NCI-H1694 (cell line): ENCODE measurements at places on chromosomes 3 and 15.

- no peak for DNase-seq
Observed at GRCh38 chr3:175224051-175224450, 364.9 kb downstream of the NAALADL2 start.

- no peak for DNase-seq
Observed at GRCh38 chr15:36497901-36498300, 81.5 kb upstream of the CDIN1 start.

DNA sequence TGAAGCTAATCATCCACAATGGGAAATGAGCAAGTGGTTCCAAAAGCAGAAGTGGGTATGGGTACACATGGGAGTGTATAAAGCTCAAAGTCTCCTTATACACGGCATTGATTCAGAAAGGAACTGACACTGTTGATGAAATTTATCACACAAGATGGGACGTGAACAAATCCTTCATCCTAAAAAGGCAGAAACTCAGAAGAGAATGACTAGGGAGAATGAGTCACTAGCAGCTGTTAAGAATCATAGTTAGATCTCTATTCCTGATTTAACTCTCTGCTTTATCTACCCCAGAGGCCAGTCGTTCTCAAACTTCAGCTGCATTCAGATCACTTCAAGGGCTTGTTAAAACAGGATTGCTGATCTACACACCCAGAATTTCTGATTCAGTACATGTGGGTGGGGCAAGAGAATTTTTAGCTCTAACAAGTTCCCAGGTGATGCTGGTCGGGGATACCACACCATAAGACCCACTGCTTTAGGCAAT lies 97.7 kb upstream of the PHLDB2 start:
- no peak for DNase-seq

GRCh38 chr3:16816048-16816780 lies 68.5 kb upstream of the PLCL2 start:
- no peak for DNase-seq

DNA sequence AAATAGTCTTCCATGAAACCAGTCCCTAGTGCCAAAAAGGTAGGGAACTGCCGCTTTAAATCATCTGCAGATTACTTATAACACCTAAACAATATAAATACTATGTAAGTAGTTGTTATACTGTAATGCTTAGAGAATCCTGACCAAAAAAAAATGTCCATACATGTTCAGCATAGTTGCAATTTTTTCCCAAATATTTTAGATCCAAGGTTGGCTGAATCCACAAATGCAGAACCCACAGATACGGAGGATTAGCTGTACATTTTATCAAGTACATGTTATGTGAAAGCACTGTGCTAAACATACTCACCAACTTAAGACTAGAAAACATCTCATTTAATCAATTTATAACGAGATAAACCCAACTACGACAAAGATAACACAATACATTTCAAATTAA lies 9.3 kb downstream of the MSL2 start:
- no peak for DNase-seq

DNA sequence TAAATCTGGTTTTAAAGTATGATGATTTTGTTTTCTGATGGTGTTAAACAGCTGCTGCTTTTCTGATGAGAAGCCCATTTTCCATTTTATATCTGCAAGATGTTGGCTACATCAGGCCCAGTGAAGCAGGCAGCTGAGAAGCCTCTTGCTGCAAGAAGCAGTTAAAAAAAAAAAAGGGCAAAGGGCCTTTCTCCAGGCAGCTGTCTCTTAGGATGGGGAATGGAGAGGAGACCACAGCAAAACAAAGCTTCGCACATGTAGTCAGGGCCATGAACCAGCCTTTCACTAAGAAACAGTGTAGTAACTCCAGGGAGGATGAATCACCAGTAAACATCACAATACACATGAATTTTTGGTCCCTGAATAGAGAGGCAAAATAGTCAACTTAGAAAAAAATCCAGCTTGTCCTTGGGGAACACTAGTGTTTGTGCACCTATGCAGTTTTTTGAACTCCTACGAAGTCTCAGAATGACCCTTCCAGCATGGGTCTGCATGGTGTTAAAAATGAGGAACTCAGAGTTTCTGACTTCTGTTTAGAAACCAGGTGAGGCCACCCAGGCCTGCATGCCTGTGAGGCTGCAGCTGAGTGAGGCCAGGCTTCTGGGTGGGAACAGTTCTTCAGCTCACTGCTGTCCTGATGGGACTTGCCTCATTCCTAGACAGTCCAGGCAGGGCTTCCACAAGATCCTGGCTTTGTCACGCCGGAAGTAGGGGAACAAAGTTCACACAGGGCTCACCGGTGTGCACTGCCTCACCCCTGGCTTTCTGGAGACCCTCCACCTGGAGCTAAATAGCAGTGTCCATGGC lies 518.7 kb downstream of the MCTP2 start:
- no peak for DNase-seq

GRCh38 chr3:106435899-106436453 lies 567.2 kb upstream of the CBLB start:
- no peak for DNase-seq

GRCh38 chr15:101551696-101552591 lies 62.4 kb upstream of the PCSK6 start:
- no peak for DNase-seq

GRCh38 chr3:27752926-27753325 lies 30.8 kb upstream of the EOMES start:
- DNase-seq, result no peak

GRCh38 chr3:168820810-168821415 lies 725.2 kb upstream of the GOLIM4 start:
- DNase-seq, result no peak

DNA sequence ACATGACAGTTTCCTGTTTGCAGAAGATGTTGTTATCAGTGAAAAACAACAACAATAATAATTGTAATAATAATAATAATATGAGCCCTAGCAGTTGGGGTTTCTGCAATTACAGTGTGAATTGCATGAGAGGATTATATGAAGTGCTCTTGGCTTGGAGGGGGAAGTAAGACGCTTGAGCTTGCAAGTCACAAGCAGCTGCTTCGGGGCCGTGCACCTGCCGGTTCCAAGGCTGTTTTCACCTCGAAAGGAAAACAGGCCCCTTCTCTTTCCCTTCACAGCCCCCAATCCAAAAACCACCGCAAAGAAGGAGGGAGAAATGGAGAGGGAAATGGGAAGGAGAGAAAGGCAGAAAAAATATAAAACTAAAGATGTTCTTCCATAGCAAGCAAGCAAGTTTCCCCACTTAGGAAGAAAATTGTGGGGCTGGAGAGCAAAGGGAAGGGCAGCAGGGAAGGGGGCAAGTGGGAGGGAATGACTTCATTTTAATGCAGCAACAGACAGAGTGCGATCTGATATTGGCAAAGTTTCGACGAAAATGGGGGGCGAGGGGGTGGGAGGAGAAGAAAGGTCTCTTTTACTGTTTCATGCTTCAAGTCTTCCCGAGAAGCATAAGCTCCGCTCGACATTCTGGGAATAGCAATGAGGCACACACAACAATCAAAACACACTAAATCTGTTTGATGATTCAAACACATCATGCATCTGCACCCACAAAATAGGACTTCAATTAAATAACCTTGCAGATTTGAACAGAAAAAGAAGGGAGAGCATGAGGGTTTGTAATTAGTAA lies 284.2 kb upstream of the ATP11B start:
- no peak for DNase-seq

GRCh38 chr3:152232679-152233078 lies 36.0 kb upstream of the MBNL1 start:
- no peak for DNase-seq

GRCh38 chr3:39705351-39705900 lies 104.0 kb upstream of the MYRIP start:
- no peak for DNase-seq

- no peak for DNase-seq
Observed at GRCh38 chr3:153628591-153628990, 466.6 kb downstream of the RAP2B start.

GRCh38 chr3:195757827-195758226 lies 37.0 kb downstream of the MUC20 start:
- DNase-seq, result no peak

DNA sequence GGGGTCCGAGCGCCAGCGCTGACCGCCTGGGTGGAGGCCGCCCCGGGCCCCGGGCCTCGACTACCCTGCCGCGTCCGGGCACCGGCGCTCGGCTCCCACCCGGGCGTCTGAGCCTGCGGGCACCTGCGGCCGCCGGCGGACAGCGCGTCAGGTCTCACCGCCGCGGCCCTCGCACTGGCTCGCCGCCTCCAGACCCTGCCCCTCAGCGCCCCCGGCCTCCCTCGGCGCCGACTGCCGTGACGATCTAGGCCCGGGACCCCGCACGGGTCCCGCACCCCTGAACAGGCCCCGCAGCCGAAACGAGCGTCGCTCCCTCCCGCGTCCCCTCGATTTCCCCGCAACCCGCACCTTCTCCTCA lies 297 bp downstream of the PRC1 start:
- no peak for DNase-seq

GRCh38 chr3:123960781-123961507 lies at the start of gene CCDC14:
TSS of gene CCDC14 (minus strand) at chr3:123961229. CDS start at chr3:123961173, 56 bp downstream.
- peak; percentile 96 for DNase-seq

GRCh38 chr3:195210266-195210973 lies 60.5 kb downstream of the XXYLT1 start:
- peak; percentile 38 for DNase-seq

DNA sequence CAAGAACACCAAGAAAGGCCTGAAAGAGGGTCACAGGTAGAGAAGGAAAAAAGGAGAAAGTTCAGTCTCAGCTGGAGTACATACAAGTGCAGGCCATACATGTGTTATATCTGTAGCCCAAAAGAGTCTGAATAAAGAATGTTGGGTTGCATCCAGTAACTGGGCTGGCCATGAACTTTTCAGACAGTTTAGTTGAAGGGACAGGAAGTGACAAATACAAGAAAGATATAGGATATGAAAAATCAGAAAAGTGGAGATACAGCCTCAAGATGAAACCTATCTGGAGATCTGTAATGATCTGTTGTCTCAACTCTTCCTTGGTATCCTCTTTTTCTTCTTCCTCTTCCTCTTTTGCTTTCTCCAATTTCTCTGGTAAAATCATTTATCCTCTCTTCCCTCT lies 671.7 kb downstream of the MECOM start:
- no peak for DNase-seq

DNA sequence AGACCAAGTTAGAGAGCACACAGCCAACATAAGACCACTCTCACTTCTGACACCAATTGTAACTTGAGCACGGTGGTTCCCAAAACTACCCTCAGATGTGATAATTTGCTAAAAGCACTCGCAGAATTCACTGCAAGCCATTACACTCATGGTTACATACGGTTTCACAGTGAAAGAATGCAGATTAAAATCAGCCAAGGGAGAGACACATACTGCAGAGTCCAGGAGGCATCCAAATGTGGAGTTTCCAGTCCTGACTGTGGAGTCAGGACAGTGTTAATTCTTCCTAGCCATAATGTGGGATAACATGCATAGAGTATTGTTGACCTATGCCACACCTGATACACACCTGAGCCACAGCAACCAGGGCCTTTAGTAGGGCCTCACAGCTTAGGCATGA lies 956.4 kb downstream of the NTRK3 start:
- DNase-seq, result no peak

- no peak for DNase-seq
Observed at GRCh38 chr3:183159333-183159732, 3.2 kb downstream of the LAMP3 start.

GRCh38 chr15:98658831-98659699 lies 10.7 kb downstream of the IGF1R start:
- DNase-seq, result no peak

GRCh38 chr3:58008141-58009025 lies at the start of gene FLNB:
TSS of gene FLNB (plus strand) at chr3:58008422. CDS start at chr3:58008565, 143 bp downstream.
- no peak for DNase-seq

GRCh38 chr3:119831022-119831421 lies 49.1 kb downstream of the NR1I2 start:
- DNase-seq, result no peak

DNA sequence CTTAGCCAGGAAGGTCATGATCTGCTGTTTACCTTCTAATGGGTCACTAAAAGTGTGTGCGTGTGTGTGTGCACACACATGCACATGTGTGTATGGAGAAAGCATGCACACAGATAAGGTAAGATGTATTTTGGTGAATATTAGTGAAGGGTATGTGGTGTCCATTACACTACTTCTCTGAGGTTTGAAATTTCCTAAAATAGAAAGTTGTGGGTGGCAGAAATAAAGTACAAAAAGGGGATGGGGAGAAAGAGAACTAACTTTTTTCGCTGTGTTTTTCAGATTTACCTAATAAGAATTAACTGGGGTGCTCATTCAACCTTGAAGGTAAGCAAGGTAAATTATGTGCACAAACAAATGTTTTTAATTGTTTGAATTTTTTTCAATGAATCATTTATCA lies 24.4 kb upstream of the NR2E3 start:
- no peak for DNase-seq

DNA sequence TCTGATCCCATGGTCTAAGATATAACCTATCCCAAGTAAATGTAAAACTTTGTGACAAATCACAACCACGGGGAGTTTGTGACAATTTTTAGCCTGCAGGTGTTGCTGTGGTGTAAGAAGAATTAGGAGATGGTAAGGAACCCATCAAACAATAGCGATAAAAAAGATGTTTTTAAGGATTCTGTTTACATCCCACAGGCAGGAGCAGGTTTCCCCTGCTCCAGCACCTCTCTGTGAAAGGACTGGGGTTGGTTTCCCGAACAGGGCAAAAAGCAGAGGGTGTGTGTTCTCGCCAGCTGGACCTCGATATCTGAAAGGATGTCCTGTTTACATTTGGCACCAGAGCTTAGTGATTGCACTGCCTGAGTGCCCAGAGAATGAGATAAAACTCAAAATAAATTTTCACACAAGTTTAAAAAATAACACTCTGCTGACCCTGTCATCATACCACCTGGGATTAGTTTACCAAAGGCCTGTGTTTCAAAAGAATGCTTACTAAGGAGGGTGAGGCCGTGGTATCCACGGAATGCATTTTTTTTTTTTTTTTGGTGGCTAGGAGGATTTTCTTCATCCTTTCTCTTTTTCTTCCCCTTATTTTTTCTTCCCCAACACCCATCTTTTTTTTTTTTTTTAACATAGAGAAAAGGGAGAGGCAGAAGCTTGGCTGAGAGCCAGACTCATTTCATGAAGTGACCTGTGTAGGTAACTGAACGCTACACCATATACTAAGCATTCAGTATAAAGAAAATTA lies 151.8 kb upstream of the DPH6 start:
- DNase-seq, result no peak

DNA sequence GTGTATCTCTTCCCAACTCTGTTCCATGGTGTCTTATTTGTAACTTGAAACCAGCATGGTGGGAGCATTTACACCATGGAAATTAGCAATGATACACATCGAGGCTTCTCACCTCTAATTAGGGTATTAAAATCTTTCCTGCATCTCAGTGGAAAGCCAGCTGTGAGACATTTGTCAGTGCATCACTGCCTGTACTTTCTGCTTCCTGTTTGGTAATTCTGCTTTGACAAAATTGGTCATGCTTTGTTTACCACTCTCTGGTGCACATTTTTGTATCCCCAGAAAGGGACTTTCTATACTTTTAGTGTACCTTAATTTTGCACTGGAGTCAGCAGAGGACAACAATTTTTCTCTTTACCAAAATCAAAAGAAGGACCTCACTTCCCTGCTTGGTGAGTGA lies 402.1 kb downstream of the PDCD6IP start:
- no peak for DNase-seq

- DNase-seq, result no peak
Observed at GRCh38 chr3:165696496-165696895, 140.7 kb downstream of the BCHE start.
